ENCODE measurements at places on chromosomes 7 and 10.

DNA sequence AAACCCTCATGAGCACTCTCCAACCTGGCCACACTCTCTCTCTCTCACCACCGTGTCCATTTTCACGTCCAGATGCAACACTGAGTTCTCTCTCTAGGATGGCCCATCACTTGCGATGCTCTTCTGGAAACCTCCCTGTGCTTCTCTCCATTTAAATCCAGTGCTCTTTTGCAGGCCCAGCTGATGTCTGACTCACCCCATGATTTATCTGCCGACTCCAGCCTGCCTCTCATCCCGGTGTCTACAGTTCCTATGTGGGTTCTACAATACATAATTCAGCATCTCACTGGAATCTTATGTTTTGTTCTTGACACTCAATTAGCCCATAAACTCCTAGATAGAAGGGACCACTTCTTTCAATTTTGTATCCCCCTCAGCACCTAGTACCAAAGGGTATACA, 5.0 kb downstream of the TPK1 start:
- DNase-seq: no peak

- DNase-seq: no peak
Measured at GRCh38 chr10:47286591-47287315, 13.2 kb upstream of the GDF10 start.

DNA sequence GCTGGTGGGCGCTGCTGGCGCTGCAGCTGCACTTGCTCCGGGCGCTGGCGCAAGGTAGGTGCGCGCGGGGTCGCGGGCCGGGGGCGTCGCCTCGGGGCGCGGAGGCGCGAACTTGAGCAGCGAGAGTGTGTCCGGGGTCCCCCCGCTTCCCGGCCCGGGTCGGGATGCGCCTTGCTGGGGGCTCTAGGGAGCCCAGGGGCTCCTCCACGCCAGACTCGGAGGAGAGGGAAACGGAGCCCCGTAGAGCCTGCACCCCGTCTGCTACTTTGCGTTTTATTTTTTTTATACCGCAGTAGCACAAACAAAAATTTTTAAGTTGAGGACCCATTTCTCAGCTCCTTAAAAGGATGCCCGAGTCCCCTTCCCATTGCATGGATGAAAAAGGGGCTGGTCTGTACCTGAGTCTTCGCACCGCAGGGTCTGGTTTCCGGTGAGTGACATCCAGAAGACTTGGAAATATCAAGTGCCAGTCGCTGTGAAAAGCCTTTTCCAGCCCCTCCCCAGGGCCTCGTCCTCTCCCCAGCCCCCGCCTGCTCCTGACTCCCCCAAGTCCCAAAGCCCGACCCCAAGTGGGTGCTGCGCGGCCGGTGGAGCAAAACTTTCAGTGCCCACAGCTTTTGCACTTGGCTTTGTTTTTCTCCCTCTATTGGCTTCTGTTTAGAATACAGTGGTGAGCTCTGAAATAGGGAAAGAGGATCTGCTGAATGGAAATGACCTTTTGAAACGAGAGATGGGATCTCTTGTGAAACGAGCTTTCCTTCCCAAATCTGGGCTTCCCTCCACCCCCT, 973 bp downstream of the SDK1 start:
- peak; percentile 34 for DNase-seq

- no peak for DNase-seq
Measured at GRCh38 chr10:15745751-15746150, 26.0 kb upstream of the ITGA8 start.

GRCh38 chr7:44393238-44394111, 68.1 kb upstream of the CAMK2B start:
- DNase-seq: no peak

GRCh38 chr10:6300106-6300783, 97.5 kb downstream of the PFKFB3 start:
- DNase-seq: peak; percentile 47
